ENCODE measurements at places on chromosomes 11 and 22. TPM values are rescaled to one million over a fixed set of nuclear protein-coding genes. Genes with fewer than 3 reads are reported as not detected.

- no peak overlapping the region for H3K4me3 ChIP-seq
- H3K27ac ChIP-seq = no peak overlapping the region
- peaks cover 4% of the 10 kb centered on the region for H3K36me3 ChIP-seq
- DNase-seq = no peak
- no peaks in the 10 kb centered on the region for H3K4me1 ChIP-seq
Observed at GRCh38 chr22:23200898-23201297, 20.6 kb downstream of the BCR start.

GRCh38 chr11:10158461-10158860, 135.6 kb downstream of the SBF2 start:
- DNase-seq = no peak
- H3K27ac ChIP-seq = no peak overlapping the region
- no peaks in the 10 kb centered on the region for H3K27me3 ChIP-seq
- no peak overlapping the region for H3K4me3 ChIP-seq
- no peaks in the 10 kb centered on the region for H3K4me1 ChIP-seq

GRCh38 chr22:36433318-36434231, 45.8 kb upstream of the MYH9 start:
- no peaks in the 10 kb centered on the region for H3K27me3 ChIP-seq
- H3K36me3 ChIP-seq = no peaks in the 10 kb centered on the region
- no peak overlapping the region for H3K27ac ChIP-seq
- DNase-seq = no peak
- H3K4me3 ChIP-seq = no peak overlapping the region

- peaks cover 31% of the 10 kb centered on the region for H3K27me3 ChIP-seq
- DNase-seq = no peak
- H3K4me3 ChIP-seq = no peak overlapping the region
- no peaks in the 10 kb centered on the region for H3K36me3 ChIP-seq
Observed at GRCh38 chr11:31974366-31975136, 116.3 kb upstream of the RCN1 start.

The LRRC55 gene
- not detected for total RNA-seq

Measured in activated naive CD8-positive, alpha-beta T cell treated with anti-CD3 and anti-CD28 coated beads, Interleukin-2, amount 10 ng/mL, durations not matched to agents 7 days and 5 days (primary cell).